ENCODE measurements at places on chromosomes 1 and 21.

- DNase-seq = no peak
These were observed 8.9 kb downstream of the RALGPS2 start for GRCh38 chr1:178733972-178734371.

- DNase-seq = no peak
These were observed 13.8 kb downstream of the EIF4G3 start for GRCh38 chr1:21162740-21163464.

DNA sequence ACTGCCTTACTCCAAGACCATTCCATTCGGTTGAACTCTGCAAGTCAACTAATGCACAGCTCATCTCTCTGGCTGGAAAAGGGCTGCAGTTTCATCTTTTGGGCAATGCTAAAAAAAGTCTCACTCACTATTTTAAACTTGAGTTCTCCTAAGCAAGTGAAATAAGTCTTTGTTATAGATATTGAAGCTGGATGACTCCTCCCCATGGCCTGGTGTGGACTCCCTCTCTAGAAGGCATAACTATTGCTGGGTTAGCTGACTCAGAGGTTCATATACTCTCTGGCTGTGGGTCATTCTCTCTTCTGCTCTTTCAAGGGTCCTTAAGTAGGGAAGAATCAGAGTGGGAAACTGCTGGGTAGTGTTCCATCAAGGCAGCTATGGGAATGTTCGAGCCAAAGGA lies 88.0 kb downstream of the XCL2 start:
- no peak for DNase-seq

GRCh38 chr1:77542813-77543420 lies 139.5 kb downstream of the ZZZ3 start:
- no peak for DNase-seq

DNA sequence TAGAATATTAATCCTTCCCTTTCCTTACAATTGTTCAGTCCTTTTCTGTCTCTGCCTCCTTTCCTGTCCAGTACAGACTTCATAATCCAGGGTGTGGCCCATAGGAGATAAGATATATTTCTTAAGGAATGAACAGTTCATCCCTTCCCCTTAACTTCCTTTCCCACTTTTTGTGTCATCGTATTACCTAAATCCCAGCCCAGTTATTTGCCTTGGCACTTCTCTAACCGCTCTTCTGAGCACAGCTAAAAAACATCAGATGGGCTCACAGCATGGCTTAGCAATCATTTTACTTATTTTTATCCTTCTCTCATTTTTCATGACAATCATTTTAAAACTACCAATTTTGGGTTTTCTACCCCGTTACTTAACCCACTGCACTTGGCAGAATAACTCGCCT lies 39.6 kb downstream of the F3 start:
- DNase-seq = no peak

GRCh38 chr1:81569761-81570160 lies 231.0 kb upstream of the ADGRL2 start:
- DNase-seq = no peak

DNA sequence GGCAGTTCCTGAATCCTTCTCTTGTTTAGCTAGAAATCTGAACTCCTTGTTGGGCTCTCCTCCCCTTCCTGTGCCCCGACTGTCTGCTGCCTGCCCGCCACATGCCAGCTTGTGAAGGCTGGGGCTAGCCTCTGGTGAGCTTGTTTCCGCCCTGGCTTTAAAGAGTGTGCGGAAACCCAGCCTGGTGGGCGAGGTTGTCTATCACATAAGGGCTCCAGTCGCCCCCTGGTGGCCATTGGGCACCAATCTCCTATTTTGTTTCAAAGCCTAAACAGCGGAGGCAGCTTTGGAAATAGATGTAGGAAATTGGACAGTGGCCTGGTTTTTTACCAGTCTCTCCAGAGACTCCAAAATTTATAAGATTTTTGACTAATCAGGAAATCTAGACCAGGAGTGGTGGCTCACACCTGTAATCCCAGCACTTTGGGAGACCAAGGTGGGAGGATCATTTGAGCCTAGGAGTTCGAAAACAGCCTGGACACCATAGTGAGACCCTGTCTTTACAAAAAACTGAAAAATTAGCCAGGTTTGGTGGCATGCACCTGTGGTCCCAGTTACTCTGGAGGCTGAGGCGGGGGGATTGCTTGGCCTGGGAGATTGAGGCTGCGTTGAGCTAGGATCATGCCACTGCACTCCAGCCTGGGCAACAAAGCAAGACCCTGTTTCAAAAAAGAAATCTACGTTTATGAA lies 9.8 kb downstream of the ATP8B2 start:
- DNase-seq = no peak

GRCh38 chr1:205948039-205948438 lies 4.8 kb upstream of the SLC26A9 start:
- no peak for DNase-seq

GRCh38 chr1:152535774-152536173 lies 21.5 kb downstream of the CRCT1 start:
- DNase-seq = no peak

DNA sequence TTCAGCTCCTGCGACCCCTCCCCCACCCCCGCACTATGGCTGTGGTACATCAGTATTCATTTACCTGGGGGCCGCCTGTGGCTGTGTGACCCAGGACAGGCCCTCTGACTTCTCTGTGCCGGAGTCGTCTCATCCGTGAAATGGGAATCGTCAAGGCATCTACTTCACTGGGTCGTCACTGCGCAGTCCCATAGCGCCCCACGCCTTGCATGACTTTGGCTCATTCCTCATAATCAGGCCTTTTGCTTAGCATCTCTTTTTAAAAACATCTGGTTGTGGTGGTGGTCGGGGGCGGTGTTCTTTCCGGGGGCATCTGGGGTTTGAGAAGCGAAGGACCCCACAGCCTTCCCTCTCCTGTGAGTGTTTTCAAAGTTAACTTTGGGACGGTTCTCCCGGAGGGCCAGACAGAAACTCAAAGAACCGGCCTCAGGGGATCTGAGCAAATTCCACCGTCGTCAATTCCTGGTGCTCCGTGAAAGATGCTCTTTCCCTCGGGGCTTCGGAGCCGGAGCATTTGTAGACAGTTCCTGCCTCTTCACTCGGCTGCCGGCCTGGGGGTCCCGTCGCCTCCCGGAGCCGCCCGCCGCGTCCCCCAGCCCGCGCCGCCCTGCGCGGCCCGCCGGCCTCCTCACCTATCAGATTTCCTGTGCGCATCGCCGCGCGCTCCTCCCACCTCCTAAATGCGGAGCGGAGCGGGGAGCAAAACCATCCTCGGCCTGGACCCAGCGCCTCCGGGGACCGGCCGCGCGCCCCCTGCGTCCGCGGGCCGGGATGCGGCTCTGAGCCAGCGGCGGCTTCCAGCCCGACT lies at the start of gene B3GALT5:
B3GALT5 (plus strand) TSS at position 708 of the 808 bp plus-strand sequence. CDS start 47,620 bp downstream, outside the sequence.
- DNase-seq = no peak

- DNase-seq = no peak
These were observed 518.5 kb downstream of the SMYD3 start for GRCh38 chr1:245988393-245989078.

GRCh38 chr1:54464477-54465146 lies 58.4 kb upstream of the SSBP3 start:
- DNase-seq = no peak

- no peak for DNase-seq
These were observed 3.5 kb downstream of the DHCR24 start for GRCh38 chr1:54883349-54884102.

DNA sequence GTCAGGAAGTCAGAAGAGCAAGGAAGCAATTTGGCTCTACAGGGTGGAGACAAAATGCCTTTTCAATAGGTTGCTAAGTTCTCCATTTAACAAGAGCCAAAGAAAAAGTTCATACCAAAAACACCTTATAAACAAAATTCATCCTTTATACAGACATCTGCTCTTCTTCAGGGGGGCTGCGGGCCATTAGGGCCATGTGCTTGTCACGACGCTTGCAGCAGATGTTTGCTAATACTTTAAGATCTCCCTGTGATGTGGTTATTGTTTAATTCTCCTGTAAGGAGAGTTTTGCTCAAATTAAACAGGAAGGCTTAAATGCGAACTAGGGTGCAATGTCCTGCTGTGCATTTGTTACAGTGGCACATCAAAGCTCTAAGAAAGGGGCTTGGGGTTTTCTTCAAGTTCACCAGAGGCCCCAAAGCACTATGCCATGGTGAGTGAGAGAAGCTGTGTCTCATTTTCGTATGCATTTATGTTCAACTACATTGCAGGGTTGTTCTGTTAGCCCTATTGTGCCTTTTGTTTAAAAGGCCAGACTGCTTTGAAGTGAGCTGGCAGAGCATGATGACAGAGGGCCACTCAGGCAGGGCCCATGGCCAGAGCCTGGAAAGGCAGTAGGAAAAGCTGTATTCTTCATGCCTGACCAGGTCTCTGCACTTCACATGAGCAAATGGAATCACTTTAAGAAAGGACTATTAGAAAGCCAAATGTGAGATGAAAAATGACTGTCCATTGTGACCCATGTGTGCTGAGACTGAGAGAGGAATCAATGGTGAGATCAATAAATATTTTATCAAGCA lies 24.8 kb upstream of the NTPCR start:
- no peak for DNase-seq

DNA sequence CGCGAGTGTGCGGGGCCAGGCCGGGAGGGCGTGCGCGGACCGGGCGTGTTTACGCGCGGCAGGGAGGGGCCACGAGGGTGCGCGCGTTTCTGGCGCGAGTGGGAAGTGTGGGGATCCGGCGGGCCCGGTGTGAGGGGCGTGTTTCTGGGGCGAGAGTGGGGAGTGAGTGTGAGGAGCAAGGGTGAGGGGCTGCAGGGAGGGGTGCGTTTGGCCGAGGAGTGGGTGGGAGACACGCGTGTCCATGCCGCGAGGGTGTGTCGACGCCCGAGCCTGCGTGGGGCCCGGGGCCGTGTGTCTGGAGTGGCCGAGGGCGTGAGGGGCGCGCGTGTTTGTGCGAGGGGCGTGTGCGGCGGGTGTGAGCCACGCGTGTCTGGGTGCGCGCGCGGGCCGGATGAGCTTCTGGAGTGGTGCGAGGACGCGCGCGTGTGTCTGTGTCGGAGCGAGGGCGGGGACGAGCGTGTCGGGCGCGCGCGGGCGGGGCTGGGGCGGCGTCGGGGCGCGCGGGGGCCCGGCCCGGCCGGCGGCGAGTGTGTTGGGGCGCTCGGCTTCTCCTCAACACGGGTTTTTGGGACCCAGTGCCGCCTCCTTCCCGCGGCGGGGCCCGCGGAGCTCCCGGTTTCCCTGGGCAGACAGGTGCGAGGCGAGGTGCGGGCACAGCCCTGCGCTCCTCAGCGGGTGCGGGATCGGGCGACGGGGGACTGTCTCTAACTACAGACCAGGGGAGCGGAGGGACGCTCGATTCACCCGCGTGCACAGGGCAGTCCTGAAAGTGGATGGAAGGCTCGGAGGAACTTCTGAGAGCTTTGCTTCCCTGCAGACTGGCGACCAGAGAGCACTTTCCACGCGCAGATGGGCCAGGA lies 65.8 kb upstream of the VAMP3 start:
- DNase-seq = no peak

DNA sequence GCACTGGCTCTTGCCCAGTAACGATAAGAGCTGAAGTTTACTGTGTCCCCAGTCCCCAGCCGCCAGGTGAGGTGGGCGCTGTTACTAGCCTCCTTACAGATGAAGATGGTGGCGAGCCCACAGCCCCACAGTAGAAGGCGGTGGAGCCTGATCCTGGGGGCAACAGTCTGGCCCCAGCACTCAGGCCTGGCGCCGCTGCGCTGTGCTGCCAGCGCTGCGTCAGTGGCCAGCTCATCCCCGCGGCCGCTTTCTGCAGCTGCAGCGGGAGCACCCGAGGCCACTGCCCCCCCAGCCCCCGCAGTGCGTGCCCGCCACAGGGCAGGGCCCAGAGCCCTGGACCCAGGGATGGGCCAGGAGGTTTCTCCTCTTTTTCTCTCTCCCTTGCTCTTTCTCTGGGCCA lies 13.3 kb downstream of the H6PD start:
- no peak for DNase-seq

- no peak for DNase-seq
These were observed 18.3 kb downstream of the ACKR1 start for GRCh38 chr1:159223004-159223403.

DNA sequence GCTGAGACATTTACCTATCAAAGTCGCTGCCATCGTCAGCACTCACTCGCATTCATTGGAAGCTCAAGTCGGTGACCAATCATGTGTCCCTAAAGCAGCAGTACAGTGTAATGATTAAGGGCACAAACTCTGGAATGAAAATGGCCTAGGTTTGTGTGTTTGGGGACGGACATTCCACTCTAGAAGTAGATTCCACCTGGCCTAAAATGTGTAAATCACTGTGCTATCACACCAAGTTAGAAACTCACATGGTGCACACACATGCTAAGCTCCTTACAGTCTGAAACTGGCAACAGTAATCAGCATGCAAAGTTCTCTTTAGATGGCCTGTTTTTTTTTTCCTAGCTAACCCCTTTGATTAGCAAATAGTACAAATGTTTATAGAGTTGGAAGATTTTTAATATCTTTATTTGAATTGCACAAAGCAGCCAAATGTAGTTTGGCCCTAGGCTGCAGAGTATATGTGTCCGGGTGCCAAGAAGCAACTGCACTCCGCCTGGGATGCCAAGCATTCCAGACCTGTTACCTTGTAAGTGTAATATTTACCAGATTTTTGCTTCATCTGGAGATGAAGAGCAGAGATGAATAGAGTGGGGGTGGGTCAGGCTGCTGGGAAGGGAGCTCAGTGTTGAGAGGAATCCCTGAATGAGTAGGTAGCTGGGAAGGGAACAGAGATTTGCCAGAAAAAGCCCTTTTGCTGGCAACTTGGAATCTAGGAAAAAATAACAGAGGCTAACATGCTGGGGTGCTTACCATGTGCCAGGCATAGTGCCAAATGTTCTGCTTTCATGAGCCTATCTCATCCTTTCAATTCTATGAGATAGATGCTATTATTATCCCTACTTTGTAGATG lies 35.2 kb downstream of the TGFB2 start:
- DNase-seq = peak; percentile 71

DNA sequence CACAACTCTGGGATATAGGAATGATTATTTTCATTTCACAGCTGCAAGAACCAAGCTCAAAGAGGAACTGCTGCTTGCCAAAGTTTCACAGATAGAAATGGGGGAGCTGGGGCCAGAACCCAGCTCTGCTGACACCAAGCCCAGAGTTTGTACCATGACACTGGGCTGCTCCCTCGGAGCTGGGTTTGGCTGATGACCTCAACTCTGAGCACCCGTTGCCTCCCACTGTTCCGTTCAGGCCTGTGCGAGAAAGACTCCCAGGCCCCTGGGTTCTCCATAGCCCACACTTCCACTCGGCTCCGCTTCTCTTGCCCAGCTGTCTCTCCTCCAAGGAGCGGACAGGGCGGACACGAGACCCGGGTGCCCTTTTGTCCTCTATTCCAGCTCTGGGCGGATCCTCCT lies 55.2 kb downstream of the NGF start:
- DNase-seq = no peak

DNA sequence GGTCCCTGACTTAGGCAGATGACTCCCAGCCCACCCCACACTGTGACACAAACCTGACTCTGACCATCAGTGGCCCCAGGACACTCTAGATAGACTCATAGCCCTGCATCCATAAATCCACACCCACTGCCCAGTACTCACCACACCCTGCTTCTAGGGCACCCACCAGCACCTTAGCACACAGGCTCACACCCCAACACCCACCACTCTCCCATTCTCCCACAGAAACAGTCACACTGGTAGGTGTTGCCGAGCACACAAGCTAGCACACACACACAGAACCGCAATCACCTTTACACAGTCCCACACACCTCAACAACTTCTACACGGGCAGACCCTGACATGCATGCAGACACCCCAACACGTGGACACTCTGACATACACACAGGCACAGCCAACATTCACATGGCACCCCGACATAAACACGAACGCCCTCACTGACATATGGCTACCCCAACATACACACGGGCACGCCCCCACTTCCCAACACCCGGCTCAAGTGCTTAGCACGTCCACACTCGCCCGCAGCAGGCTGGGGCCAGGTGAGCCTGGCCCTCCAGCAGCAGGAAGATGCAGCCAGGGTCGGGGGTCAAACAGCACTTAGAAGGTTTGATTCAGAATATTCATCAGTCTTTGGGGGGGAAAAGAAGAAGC lies 105.5 kb upstream of the TARDBP start:
- no peak for DNase-seq

GRCh38 chr1:214372092-214372491 lies 91.1 kb downstream of the SMYD2 start:
- DNase-seq = no peak
